ENCODE measurements at places on chromosomes 6 and 20. TPM values are rescaled to one million over a fixed set of nuclear protein-coding genes. Genes with fewer than 3 reads are reported as not detected.

ZC2HC1B gene
- total RNA-seq: not detected

RPS6KA2 gene
- total RNA-seq: 28.5 TPM

ABCC10 gene
- total RNA-seq: 32.8 TPM

PBOV1 gene
- total RNA-seq: not detected

DNA sequence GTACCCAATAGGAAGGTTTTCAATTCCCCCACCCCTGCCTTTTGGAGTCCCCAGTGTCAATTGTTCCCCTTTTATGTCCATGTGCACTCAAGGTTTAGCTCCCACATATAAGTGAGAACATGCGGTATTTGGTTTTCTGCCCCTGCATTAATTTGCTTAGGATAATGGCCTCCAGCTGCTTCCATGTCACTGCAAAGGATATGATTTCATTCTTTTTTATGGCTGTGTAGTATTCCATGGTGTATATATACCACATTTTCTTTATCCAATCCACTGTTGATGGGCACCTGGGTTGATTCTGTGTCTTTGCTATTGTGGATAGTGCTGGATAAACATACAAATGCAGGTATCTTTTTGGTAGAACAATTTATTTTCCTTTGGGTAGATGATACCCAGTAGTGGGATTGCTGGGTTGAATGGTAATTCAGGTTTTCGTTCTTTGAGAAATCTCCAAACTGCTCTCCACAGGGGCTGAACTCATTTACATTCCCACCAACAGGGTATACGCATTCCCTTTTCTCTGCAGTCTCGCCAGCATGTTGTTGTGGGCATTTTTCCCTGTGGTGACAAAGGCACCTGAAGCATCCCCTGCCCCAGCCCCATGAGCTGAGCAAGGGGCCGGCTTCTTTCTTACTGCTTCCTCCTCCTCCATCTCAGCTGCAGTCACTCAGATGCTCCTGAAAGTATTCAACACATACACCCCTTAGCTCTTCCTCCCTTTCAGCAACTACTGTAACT lies 66.7 kb downstream of the ELOVL2 start:
- DNase-seq: no peak
- H3K4me3 ChIP-seq: no peak overlapping the region
- peaks cover 7% of the 10 kb centered on the region for H3K27me3 ChIP-seq
- H3K36me3 ChIP-seq: no peaks in the 10 kb centered on the region
- H3K27ac ChIP-seq: no peak overlapping the region
- H3K4me1 ChIP-seq: no peaks in the 10 kb centered on the region

DNA sequence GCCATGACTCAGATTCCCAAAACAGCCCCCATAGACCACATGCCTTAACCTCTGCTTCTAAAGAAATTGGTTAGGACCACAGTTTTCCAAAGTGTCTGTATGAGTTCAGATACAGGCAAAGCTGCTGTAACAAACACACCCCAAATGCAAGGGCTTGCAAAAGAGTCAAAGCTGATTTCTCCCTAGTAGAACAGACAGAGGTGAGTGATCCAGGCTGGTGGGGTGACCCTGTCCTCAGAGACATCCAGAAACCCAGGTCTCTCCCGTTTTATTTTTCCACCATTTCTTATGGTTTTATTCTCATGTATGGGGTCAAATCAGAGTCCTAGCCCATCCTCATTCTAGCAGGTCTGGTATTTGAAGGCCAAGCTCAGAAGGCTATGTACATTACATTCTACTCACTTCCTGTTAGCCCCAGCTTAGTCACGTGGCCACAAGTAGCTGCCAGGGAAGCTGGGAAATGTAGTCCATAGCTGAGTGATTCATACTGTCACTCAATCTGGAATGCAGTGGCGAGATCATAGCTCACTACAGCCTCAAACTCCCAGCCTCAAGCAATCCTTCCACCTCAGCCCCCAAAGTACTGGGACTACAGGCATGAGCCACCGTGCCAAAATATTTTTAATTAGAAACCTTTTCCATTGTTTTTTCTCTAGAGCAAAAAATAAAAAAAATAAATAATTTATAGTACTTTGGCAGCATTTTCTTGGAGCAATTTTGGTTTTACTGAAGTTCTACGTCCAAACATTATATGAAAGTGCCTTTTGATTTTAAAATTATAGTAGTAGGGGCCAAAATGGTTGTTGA lies 175.2 kb downstream of the ZMYND8 start:
- H3K4me3 ChIP-seq: no peak overlapping the region
- DNase-seq: peak; percentile 37
- H3K4me1 ChIP-seq: no peaks in the 10 kb centered on the region
- H3K27ac ChIP-seq: no peak overlapping the region
- no peaks in the 10 kb centered on the region for H3K36me3 ChIP-seq

DNA sequence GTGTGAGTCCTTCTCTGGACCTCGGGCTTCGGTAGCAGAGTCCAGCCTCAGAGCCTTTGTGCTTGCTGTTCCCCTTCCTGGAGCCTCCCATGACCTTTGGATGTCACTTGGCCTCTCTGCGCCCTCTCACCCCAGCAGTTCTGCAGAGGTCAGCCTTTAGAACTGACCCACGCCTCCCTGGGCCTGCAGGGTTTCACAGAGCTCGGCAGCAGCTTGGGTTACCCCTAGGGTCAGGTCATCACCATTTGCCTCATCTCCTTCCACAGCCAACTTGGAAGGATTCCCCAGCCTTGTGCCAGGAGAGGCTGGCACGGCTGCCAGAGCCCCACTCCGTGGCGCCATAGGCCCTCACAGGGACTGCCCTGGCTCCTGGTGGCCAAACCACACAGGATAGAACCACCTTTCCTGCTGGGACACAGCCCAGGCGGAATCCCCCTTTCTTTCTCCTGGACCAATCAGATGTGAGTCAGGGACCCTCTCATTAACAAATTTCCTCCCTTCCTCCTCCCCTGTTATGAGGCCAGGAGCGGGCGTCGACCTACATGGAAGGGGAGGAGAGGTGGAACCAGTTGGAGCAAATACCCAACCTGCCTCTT lies 13.9 kb upstream of the SIRPA start:
- no peak overlapping the region for H3K4me3 ChIP-seq
- H3K27ac ChIP-seq: no peak overlapping the region
- peaks cover 10% of the 10 kb centered on the region for H3K27me3 ChIP-seq

DNA sequence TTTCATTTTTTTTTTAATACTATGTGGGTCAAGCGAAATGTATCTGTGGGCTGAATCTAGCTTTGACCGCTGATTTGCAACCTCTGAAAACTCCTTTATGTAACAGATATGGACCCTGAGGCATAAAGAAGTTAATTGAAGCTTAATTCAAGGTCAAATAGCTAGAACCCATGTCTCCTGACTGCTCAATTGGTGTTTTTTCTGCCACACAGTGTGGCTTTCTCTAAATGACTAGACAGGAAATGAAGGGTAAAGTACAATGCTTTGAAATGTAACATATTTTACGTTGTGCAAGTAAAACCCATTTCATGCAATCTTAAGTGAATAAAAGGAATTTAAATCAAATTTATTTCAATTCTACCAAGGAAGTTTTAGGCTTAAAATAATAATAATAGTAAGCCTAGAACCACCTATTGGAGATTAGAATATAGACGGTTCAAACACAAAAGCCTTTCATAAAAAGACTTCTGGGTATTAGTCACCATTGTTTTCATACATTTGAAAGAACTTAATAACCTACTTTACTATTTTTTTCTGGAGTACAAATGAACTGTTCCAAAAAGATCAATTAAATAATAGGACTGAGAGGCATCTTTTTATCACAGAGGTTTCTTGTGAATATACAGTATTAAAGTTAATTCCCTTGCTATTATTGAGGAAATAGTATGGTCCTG lies 279.8 kb downstream of the EPHA7 start:
- no peak overlapping the region for H3K4me3 ChIP-seq
- H3K27ac ChIP-seq: no peak overlapping the region
- H3K27me3 ChIP-seq: no peaks in the 10 kb centered on the region
- H3K4me1 ChIP-seq: no peaks in the 10 kb centered on the region
- DNase-seq: no peak
- H3K36me3 ChIP-seq: no peaks in the 10 kb centered on the region

DNA sequence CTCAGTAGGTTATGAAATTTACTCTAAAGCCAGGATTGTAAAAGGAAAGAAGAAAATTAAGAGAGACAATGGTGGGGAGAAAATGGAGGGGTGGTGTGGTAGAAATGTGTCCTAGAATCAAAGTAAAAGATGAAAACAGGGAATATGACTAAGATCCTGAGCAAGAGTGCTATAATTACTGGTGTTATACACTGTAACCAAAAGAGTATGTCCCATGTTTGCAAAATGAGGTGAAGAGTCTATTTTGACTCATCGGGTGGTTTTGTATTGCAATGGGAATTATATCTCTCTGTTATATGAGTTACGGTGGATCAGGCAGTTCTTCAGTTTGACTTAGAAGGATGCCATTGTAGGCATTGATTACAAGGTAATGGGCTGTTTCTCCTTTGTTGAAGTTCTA lies 8.5 kb downstream of the L3MBTL3 start:
- peaks cover 62% of the 10 kb centered on the region for H3K4me1 ChIP-seq
- peaks cover 4% of the 10 kb centered on the region for H3K36me3 ChIP-seq
- no peaks in the 10 kb centered on the region for H3K27me3 ChIP-seq

All from activated T-cell treated with anti-CD3 and anti-CD28 coated beads, Interleukin-2, amount 50 U/mL, for 72 hours (primary cell).